ENCODE measurements at places on chromosomes 13 and 19.

DNA sequence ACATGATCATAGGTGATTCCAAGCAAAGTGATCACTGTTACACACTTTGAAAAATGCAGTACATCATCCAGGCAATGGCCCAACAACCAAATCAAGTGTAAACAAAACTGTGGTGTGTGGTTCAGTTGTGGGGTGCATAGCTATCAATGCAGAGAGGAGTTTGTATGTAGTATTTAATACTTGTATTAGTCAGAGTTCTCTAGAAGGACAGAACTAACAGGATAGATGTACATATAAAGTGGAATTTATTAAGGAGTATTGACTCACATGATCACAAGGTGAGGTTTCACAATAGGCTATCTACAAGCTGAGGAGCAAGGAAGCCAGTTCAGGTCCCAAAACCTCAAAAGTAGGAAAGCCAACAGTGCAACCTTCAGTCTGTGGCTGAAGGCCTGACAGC, 249.3 kb upstream of the HTR2A start:
- DNase-seq: no peak

DNA sequence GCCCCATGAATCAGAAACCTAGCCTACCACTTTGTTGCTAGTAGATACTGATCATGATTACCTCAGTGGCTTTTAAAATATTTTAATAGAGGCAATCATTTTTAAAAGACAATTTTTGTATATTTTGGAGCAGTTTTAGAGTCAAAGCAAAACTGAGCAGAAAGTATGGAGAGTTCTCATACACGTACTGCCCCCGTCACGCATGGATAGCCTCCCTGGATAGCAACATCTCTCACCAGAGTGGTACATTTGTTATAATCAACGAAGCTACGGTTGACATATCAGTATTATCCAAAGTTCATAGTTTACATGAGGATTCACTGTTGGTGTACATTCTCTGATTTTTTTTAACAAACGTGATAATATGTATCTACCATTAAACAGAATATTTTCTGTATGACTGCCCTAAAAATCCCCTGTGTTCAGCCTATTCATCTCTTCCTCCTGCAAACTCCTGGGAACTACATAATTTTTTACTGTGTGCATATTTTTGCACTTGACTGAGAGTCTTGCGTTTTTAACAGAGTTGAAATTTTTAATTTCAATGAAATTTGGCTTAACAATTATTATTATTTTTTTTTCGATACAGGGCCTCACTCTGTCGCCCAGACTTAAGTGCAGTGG, 1436.8 kb upstream of the PCDH9 start:
- no peak for DNase-seq

GRCh38 chr19:17156947-17157302, 58.2 kb upstream of the USE1 start:
- DNase-seq: no peak

DNA sequence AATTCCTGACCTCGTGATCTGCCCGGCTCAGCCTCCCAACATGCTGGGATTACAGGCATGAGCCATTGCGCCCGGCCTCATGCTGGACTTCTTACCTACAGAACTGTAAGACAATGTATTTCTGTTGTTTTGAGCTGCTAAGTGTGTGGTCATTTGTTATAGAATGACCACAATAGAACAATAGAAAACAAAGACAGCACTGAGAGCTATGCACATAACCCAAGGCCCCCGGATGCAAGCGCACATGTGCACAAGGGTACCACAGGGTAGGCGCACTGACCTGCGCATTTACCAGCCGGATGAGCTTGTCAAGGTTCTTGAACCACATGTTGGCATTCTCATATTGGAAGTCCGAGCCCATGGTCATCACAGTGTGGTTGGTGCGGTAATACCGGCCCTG, 5.6 kb downstream of the MAN2B1 start:
- no peak for DNase-seq

GRCh38 chr19:4715529-4716221, 8.0 kb downstream of the DPP9 start:
- DNase-seq: no peak

- DNase-seq: no peak
These were observed 56.4 kb upstream of the MIR17HG start for GRCh38 chr13:91291078-91291477.

- no peak for DNase-seq
These were observed 209.1 kb downstream of the OLFM4 start for GRCh38 chr13:53237696-53238095.

DNA sequence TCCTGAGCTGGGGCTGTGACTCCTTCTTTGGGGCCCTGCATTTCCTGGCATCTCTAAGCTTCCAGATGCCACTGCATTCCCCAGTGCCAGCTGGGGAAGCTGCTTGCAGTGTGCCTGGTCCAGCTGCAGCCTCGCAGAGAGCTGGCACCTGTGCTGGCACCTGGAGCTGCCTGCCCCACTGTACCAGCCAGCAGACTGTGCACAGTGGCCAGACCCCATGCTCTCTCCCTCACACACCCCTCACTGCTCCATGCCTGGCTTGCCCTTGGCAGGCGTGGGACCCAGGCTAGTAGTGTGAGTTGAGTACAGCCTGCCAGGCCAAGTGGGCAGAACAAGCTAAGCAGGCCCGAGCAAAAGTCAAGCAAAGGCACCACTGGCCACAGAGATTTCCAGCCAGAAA, 327.5 kb downstream of the NDFIP2 start:
- no peak for DNase-seq

- peak; percentile 6 for DNase-seq
These were observed 725 bp downstream of the FAM124A start for GRCh38 chr13:51222686-51223559.

All from NCI-H2081 (cell line).